ENCODE measurements at places on chromosomes 6 and 20.

DNA sequence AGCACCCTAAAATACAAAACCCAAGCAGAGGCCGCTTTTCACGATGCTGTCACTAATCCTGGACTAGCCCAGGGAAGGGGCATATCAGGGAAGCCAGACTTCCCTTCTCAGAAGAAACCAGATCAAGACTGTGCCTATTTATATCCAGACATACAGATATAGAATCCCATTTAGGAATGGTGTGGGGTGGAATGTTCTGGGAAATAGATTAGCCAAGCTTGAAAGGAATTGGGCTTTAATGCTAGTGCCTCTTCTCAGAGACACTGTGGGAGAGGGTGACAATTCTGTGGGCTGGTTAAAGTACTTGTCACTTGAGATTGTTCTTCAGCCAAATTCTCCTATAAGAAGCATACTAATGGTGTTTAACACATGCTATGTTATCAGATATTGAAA is 45.5 kb downstream of the SNAP25 start:
- no peak for DNase-seq

GRCh38 chr6:53048431-53049195 is 16.6 kb upstream of the FBXO9 start:
- DNase-seq: no peak

DNA sequence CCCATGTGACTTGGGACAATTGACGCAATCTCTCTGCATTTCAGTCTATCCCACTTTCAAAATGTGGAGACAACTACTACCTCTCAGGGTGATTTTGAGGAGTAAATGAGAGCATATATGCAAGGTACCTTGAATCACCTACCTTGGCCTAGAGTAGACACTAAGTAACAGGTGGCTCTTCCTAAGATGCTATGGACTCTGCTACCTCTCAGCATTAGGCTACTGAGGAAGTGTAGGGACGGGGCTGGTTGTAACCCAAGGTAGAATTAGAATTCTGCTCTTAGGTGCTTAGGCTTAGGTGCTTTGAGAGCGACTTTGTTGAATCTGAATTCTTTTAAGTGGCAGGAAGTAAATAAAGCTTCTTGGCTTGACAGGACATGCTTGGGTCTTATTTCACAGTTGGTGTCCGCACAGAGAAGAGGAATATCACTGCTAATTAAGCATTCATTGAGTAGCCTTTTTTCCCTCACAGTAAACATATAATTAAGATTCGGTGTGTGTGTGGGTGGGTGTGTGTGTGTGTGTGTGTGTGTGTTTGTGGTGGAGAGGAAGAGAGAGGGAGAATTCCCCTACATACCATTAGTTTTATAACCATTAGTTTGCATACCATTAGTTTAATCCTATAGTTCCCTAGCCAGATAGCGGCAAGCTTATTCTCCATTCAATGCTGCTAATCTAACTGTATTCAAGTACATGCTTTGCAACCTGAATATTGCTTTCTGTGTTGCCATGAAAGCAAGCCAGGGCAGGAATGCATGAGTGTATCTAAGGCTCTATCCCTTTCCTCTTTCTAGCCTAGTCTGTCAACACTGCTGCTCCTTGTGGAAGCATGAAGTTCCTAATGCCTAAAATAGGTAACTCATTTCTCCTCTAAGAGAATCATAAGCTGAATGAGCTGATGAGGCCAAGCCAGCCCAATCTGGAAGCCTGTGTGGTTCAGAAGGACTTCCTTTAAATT is 112.5 kb downstream of the IPCEF1 start:
- DNase-seq: no peak

DNA sequence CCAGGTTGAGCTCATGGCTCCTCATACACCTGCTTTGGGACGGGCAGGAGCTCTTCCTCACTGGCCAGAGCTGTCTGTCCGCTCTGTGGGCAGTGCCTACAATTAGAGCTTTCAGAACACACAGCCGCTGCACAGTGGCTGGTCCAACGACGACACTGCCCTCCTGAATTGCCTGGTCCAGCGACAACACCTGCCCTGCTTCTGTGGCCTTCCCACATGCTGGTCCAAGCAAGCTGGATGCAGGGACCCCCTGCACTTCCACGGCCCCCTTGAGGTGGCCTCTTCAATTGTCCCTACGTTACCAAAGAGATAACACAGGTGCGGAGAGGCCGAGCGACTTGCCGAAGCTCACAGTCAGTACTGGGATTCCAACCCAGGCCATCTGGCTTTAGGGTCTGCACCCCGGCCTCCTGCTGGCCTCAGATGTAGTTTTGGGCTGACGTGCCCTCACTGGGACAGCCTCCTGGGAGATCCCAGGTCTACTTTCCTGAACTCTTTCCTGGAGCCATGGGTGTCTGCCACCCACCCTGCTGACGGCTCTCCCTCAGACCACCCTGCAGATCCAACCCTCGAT is 1.4 kb upstream of the CHRNA4 start:
- DNase-seq: no peak

DNA sequence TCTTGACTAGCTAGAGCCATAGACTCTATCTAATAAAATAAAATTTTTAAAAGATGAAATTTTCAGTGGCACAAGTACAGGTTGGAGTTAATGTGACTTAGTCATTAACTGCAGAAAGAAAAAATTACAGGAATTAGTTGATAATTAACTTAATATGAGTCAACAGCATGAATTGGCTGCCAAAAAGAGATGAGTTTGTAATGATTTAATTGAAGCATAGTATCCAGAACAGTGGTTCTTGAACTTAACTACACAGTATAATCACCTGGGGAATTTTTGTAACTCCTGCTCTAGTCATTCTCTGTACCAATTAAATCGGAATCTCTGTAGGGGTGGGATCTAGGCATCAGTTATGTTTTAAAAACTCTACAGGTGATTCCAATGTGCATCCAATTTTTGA is 46.3 kb upstream of the HMGN3 start:
- no peak for DNase-seq

DNA sequence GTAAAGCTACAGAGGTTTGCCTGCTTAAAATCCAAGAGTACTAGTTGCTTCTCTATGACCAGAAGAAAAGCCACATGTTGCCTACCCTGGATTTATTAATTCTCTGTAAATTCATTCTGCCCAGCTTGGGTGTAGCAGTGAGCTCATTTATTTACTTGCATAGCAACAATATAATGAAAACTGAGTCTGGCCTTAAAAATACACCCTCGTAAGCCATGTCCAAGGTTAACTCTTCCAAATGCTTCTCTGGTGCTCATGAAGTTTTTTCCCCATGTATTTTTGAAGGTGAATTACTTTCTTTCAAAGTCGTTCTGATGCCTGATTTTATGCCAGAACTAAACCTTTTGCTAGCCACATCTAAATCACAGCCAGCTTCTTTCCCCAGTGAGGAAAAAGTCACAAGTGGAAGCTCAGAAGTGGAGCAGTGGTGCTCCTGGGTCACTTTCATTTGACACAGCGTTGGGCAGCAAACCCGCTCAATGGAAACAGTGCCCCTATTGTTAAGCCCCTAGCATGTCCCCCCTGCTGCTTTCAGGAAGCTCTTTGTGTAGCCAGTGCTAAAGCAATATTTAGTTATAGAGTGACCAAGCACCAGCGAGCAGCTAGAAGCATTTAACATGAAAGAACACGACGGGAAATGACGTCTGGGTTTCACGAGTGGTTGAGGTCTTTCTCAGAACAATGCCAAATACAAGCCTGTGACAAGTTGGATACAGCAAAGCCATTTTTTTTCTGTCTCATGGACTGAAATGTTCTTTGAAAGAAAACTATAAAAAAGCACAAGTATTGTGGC is 29.8 kb downstream of the NEDD9 start:
- DNase-seq: no peak

DNA sequence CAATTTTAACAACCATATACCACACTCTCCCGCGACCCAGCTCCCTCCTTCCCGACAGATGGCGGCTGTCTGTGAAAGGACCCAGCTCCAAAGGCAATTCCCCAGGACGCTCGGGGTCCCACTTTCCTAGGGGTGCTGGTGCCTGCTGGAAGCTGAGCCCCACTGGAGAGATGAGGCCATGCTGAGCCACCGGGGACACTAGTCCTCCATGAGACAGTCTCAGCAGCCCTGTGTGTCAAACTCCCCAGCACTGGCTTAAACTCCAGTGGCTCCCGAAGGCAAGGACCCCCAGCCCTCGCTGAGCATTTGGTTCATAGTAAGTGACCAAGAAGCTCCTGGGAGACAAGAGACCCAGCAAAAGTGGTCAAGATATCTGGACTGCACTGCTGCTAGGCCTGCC is 52.1 kb downstream of the SLC2A10 start:
- DNase-seq: no peak

- no peak for DNase-seq
Measured at GRCh38 chr20:32521780-32522525, 63.2 kb downstream of the NOL4L start.

GRCh38 chr6:52407467-52407866 is 12.7 kb upstream of the EFHC1 start:
- DNase-seq: no peak

- DNase-seq: no peak
Measured at GRCh38 chr20:35467339-35468224, 12.2 kb downstream of the CEP250 start.

DNA sequence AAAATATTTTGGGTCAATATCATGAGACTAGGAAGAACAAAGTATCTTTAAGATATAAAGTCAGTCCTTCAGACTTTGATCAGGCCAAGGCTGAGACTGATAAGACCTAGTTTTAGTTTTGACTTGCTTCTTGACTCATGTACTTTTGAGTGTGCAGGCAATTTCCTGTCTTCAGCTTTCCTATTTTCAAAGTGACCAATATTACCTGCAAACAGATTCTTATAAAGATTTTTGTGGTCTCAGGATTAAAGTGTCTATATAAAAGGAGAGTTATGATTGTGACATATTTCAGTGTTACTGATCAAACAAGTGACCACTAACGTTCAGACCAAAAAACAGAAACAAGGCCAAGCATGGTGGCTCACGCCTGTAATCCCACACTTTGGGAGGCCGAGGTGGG is 36.0 kb upstream of the AKIRIN2 start:
- DNase-seq: no peak

DNA sequence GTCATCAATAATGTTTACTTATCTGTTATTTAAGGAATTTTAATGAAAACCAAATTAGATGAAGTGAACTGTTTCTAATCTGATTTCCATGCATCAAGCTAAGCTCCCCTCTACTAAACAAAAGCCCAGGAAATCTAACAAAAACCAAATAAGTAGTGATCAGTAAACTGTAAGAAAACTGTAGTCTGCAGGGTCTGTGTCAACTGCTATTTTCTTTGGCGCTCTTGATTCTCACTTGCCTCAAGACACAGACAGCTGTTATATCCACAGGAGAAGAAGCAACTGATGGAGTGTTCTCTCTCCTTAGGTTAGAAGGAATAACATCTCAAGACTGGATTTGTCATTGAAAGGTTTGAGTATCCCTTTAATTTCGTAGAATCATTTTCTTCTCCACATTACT is 293.5 kb downstream of the PHF3 start:
- no peak for DNase-seq

DNA sequence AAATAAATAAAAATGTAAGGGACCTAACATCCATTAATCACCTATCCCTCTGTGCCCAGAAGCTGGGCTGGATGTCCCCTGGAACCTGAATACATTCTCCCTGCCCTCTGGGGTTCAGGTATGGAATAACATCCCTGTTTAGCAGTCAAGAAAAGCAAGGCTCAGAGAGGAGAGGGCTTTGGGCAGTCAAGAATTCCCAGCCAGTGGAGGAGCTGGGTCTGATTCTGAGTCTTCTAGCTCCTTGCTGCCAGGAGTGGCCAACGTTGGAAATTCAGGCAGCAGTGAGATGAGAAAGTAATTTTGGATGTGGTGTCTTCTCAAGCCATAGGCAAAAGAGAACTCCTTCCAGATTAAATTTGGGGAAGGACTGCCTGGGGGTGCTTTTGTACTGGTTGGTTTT is 42.6 kb upstream of the ZNFX1 start:
- DNase-seq: no peak

DNA sequence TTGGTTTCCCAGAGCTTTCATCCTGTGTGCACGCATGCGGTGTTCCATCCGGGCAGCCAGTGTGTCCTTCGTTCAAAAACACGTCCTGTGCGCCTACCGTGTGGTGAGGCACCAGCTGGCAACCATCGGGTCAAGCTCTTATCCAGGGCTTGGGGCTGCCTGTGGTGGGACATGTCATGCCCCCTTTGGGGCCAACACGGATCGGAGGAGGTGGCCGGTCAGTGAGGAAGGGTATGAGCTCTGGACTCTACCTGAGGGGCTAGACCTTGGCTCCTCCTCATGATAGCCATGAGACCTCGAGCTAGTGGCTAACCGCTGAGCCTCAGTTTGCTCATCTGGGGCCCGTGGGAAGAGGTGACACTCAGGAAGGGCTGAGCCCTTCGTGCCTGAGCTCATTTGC is 158.5 kb upstream of the PMEPA1 start:
- no peak for DNase-seq

DNA sequence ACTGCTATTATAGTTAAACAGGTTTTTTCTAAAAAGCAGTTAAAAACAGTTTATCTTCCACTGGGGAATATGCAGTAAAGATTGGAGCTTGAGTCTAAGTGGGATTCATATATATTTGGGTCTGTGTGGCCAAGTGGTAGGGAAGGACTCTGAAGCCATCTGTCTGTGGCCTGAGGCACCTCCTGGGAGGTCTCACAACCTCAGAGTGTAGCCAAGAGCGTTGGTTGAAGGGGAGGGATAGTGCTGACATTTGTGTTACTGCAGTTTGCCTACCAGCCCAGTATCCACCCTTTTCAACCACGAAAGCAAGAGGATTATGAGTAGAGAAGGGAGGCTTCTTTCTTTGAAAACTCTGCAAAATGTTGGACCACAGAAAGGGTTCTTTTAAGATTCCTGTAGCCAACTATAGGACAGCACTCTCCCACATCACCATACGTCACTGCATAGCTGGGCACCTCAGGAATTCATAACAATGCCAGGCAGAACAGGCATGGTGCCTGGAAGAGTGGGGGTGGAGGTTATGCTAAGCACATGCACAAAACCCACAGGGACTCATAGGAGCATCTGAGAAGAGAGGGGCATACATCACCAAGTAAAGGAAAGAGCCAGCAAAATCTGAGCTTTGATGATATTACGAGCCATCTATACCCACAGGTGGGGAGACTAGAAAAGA is 90.5 kb upstream of the HEY2 start:
- DNase-seq: no peak

GRCh38 chr6:147434516-147434915 is 74.0 kb upstream of the SAMD5 start:
- no peak for DNase-seq

DNA sequence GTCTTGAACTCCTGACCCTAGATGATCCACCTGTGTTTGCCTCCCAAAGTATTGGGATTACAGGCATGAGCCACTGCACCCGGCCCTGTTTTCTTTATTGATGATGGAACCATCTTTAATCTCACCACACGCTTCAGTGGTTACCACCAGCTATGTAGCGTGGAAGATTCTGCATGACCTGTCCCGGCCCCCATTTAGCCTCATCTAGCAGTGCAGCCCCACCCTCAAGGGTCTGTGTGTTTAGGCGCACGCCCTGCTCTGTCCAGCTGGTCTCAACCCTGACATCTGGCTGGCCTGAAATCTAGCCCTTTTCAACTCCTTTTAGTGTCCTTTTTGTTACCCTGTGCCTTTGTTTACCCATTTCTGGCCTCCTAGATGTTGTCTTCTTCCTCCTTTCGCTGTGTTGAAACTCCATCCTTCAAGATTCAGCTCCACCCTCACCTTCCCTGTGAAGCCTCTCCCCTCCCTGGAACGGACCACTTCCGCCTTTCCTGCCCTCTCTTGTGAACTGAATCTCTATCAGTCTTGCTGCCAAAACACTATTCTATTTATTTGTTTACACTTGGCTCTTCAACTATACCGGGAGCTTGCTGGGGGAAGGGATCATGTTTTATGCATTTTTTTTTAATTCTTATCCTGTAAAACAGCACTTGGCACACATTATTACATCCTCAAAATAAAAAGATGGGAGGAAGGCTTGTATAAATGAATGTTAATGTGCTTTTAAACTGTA is 101.0 kb upstream of the MTHFD1L start:
- DNase-seq: no peak

GRCh38 chr6:5850848-5851255 is 155.9 kb downstream of the NRN1 start:
- no peak for DNase-seq

All from stimulated activated CD8-positive, alpha-beta memory T cell treated with anti-CD3 and anti-CD28 coated beads, Interleukin-15, amount 100 ng/mL, for 1 hour (primary cell).